H9 (cell line): ENCODE measurements at places on chromosomes 2 and 18. TPM values are rescaled to one million over a fixed set of nuclear protein-coding genes. Genes with fewer than 3 reads are reported as not detected.

GRCh38 chr2:169978402-169979017 is 151.3 kb downstream of the UBR3 start:
- H3K4me1 ChIP-seq, result no peaks in the 10 kb centered on the region
- peaks cover 38% of the 10 kb centered on the region for H3K36me3 ChIP-seq
- no peak overlapping the region for H3K27ac ChIP-seq
- DNase-seq, result no peak
- no peaks in the 10 kb centered on the region for H3K27me3 ChIP-seq

Gene GALNT13
- total RNA-seq, result 6.6 and 6.7 TPM in 2 replicates

DNA sequence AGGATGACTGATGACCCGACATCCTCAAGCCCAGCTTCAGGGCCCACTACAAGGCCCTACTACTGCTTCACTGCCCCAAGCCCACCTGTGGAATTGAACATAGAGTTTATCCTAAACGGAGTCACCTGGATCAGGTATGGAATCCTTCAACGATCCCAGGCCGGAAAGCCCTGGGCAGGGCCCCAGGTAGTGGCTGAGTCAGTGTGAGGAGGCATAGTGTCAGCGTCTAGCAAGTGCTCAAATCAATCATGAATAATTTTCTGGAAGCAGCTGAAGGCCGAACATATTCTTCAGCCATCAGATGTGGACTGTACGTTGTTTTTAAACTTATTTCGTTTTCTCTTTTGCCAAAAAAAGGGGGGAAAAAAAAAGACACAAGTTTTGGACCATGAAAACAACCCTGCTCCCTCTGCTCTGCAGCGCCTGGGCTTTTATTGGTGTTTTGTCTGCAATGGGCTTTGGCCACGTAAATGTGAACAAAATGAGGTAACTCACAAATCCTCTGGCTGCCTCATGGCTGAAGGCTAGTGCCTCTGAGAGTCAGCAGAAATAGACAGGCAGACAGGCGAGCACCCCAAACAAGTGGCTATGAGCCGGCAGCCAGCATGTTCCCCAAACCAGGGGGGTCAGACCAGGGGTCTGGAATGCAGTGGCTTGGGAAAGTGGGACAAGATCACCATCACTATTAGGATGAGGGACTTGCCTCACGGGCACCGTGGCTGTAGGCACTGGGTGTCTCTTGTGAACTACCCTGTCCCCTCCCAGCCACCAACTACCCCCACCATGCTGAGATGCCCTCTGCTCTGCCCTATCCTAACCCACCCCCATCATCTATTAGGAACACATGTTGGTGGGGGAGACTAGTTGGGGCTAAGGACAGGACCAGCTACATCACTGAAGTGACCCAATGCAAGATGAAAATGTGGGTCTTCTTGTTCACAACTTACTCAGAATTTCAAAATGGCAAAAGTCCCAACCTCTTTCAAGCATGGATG is 51.4 kb downstream of the TTC32 start:
- H3K36me3 ChIP-seq, result no peaks in the 10 kb centered on the region
- H3K4me1 ChIP-seq, result peaks cover 2% of the 10 kb centered on the region; the same call in 1 of the 2 replicates
- peak; percentile 5 for DNase-seq
- H3K4me3 ChIP-seq, result no peak overlapping the region
- no peaks in the 10 kb centered on the region for H3K27me3 ChIP-seq

Gene SAG
- total RNA-seq, result not detected in 2 replicates
